ENCODE measurements at places on chromosomes 5 and 9.

- DNase-seq, result no peak
These were observed 44.3 kb upstream of the BICD2 start for GRCh38 chr9:92808726-92809451.

DNA sequence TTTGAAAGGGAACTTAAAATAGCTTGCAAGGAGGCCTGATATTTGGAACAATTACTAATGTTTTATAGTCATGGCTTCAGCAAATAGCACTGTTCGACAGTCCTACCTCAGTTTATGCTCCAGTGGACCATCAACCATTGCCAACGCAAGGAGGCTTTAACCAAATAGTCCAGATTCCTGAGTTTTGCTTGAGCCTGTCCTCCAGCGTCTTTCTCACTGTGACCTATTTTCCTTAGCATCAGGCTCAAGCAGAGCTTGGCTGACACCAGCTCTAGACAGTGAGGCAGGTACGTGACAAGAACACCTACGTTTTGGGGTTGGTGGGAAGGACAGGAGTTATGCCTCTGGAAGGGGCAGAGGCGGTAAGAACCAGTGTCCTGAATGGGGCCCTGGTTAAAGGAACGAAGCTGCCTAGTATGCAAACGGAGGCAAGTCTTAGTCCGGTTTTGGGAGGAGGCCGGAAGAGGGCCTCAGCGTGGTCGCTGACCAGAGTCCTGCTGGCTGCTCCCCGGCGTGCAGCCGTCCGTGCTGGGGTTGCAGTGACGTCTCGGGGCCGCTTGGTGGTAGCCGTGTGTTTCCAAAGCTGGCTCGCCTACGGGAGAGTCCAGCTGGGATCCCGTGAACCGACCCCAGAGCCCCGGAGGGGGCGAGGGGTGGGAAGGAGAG is 998 bp upstream of the FGF18 start:
- peak; percentile 9 for DNase-seq

DNA sequence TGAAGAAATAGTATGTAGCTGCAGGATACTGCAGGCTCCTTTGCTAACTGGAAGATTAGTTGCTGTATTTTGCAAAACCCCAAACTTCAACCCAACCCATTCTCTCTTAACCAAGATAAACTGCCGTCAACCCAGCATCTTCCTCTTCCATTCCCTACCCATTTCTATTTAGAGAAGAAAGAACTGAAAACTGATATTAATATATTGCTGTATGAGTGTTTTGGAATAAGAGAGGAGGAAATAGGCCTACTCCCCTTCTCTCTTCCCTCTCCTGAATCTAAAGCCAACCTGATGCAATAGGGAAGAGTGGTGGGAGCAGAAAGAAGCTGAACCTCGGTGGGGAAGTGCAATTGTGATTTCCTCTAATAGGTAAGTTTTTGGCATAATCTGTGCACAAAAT is 83.7 kb downstream of the TMEM215 start:
- no peak for DNase-seq

DNA sequence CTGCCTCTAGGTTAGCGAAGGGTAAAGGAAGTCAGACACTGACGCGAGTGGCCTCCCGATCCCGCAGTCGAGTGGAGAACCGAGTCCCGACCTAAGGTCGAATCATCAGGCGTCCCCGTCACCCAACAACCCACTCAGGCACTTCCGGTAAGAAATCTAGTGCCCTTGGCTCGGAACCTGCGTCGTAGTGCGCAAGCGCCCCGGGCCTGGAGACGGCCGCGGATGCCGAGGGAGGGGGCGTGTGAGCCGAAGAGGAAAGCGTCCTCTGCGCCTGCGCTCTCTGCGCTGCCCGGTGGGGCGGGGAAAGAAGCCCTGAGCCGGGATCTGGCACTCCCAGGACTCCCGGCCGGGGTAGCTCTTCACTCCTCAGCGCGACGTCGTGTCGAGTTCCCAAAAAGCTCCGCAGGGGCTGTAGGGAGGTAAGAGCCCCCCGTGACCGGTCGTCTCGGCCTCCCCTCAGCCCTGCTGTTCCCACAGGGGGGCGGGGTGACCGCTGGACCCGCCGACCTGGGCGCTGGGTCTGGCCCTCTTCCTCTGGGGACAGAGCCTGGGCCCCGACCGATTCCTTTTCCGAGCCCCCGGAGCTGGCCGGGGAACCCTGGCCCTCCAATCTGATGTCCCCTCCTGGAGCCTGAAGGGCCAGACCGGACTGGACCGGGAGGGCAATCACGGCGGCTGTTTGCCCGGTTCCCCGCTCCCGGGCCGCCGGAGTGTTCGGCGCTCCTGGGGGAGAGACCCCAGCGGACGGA is at the start of gene ZFYVE16:
Gene ZFYVE16 (plus strand): TSS at position 330 of the 749 bp plus-strand sequence. CDS start 26,084 bp downstream, outside the sequence.
- DNase-seq, result peak; percentile 92

GRCh38 chr9:22452415-22453010 is 5.9 kb downstream of the DMRTA1 start:
- no peak for DNase-seq

GRCh38 chr9:68808338-68808890 is 103.4 kb downstream of the PIP5K1B start:
- no peak for DNase-seq

GRCh38 chr5:107127878-107128277 is 542.9 kb downstream of the EFNA5 start:
- DNase-seq, result no peak

DNA sequence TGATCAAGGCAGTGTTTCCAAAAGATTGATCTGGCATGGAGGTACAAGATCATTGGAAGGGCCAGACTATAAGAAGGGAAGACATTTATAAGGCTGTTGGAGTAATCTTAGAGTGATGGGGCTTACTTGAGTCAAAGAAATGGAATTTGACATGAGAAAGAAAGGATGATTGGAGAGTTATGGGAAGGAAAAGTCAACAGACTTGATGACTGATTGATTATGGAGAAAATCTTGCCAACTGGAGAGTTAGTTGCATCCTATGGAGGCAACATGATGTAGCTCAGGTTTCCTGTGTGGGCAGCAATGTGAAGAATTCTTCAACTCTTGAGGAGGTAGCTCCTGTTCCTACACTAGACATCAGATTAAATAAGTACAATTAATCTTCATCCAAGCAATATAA is 10.9 kb upstream of the MAST4 start:
- no peak for DNase-seq

DNA sequence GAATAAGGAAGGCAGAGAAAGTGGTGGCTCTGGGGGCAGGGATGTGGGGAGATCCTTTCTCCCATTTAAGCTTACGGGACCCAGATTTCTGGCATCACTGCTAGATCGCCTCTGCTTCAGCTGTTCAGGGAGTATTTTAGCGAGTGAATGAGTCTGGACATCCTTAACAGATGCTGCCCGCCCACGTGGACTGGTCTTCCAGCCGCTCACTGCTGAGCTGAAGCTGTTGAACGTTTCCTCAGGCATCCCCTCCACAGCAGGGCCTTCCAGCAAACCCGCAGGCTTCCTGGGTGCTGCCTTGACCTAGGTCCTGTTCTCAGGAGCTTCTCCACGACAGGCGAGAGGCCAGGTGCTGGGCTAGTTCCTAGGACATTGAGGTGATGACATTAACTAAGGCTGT is 144.4 kb upstream of the EFNA5 start:
- DNase-seq, result no peak

- DNase-seq, result no peak
These were observed 113.9 kb upstream of the ADAMTSL1 start for GRCh38 chr9:18360005-18360404.

DNA sequence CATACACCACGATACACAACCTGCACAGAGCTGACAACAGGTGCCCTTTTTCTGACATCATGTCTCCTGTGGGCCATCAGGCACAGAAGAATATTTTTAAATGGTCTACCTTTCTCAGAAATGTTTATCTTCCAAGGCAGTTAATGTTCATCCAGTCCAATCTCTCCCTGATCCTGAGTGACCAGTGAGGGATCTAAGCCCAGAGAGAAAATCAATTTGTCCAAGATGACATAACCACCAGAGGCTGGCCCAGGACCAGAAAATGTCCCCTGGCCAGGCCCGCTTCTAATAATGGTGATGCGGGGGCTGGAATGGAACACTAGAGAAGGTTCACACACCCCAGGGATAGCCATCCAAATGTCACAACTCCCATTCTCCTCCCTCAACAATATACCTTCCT is 357.9 kb upstream of the KIF2A start:
- DNase-seq, result no peak

GRCh38 chr9:35605351-35606137 is 482 bp downstream of the TESK1 start:
- no peak for DNase-seq

- DNase-seq, result no peak
These were observed 38.4 kb downstream of the SLC12A7 start for GRCh38 chr5:1073239-1074102.

DNA sequence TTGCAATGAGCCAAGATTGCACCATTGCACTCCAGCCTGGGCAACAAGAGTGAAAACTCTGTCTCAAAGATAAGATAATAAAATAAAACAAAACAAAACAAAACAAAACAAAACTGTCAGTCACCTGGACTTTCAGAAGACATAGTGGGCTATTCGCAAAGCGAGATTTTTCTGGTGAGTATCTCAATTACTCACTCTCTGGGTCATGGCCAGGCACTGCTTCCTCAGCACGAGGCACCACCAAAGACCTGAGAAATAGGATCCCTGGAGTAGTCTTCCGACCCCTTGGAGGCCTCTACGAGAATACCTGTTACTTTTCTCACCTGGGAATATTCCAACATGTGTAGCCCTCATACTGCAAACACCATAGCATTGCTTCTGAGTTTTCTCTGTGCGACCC is 201.7 kb upstream of the ZNF618 start:
- no peak for DNase-seq

GRCh38 chr5:119174578-119175163 is 103.8 kb downstream of the DMXL1 start:
- DNase-seq, result no peak

DNA sequence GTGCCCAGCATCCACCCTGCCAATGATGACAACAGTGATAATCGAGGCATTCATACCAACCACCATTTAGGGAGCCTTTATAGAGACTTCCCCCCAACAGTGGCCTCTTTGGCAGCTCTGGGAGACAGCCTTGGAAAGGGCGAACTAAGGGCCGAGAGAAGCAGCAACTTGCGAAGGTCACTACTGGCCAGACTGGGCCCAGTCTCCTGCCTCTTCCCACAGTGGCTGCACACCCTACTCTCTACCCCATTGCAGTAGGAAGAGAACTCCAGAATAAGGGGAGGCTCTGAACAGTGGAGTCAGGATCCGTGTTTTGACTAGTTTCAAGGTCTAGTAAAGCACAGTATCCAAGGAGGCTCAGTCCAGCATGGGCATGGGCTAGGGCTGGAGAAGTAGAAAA is 5.3 kb downstream of the LHX6 start:
- DNase-seq, result no peak

GRCh38 chr9:123174887-123175518 is 93.4 kb downstream of the STRBP start:
- DNase-seq, result no peak

- no peak for DNase-seq
These were observed 12.6 kb upstream of the TNIP1 start for GRCh38 chr5:151093476-151093889.

DNA sequence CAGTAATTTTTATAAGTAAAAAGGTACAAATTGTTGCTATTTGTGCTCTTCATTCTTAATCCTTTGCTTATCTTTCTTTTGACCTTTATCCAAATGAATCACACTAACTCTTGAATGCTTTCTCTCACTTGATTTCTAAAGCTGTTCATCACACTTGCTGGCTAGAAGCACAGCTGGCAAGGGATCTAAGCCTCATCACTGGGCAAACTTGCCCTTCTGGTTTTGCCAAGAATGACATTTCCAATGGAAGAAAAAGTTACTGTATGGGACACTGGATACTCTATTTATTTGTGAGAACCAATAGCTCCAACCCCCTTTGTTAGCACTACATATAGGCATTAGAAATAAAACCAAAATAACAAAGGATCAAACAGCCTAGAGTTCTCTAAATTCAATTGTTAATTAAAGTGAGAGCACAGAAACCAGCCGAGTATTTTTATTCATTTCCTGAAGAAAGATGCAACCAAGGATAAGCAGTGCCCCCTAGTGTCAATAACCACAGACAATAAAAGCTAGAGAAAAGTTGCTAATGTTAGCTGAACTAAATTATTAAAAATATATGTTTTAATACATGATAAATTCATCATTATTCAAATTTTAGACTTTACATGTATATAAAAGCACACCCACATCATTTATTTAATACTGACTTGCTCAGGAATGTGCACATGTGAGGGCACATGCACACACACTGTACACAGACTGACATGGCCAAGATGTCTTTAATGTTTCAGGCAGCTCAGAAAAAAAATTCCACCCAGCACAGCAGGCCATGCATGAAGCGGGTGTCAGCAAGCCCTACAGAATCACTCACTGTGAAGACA is 59.8 kb upstream of the POU5F2 start:
- no peak for DNase-seq

- DNase-seq, result no peak
These were observed 286.4 kb downstream of the NTRK2 start for GRCh38 chr9:84955971-84956370.

GRCh38 chr5:514101-514485 is 10.2 kb downstream of the SLC9A3 start:
- DNase-seq, result no peak

DNA sequence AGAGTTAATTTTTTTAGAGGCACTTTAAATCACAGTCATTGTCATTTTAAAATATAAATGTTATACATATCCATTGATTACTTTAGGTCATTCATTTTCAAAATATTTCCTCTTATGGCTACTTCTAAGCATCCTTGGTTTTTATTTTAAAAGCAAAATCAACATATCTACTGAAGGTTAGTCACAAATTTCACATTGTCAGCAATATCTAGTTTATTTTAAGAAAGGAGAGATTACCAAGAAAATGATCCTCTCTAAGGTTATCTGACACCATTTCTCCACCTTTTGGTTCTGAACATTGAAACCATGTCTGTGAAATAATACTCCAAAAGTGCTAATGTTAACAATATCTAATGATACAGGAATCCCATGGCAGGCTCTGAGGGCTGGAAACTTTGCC is 24.5 kb downstream of the SEMA6A start:
- DNase-seq, result no peak
